ENCODE measurements at places on chromosomes 7 and 10.

GRCh38 chr10:44339218-44339617, 45.7 kb downstream of the CXCL12 start:
- no peak for DNase-seq

DNA sequence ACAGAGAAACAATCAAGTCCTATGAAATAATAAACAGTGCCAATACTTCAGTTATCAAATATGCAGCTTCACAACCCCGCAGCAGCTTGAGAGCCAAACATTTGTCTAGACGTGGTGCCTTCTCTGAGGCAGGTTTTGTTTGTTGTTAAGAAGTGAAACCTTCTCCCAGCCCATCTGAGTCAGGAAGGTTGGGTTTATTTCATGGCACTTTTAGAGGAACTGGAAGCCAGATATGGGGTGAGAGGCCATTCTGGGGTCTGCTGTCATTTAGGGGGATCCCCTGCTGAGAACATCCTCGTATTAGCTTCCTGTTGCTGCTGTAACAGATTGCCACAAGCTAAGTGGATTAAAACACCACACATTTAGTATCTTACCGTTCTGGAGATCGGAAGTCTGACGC, 113.6 kb downstream of the GRK5 start:
- no peak for DNase-seq

DNA sequence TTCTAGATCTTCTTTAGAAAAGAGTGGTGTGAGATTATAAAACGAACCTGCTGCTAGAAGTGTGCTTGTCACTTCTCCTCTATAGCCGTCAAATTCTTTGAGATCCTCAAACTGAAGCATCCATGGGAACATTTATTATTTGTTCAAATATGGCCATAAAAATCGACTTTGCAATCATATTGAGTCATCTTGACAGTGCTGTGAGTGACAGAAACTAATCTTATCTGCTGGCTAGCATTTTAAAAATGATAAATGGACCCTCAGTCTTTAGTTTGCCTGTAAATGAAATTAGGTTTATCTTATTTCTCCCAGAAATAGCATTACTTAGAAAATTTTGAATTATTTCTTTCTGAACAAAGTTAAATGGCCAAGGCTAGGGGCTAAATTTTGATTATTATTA, 290.8 kb downstream of the EXOC4 start:
- no peak for DNase-seq

DNA sequence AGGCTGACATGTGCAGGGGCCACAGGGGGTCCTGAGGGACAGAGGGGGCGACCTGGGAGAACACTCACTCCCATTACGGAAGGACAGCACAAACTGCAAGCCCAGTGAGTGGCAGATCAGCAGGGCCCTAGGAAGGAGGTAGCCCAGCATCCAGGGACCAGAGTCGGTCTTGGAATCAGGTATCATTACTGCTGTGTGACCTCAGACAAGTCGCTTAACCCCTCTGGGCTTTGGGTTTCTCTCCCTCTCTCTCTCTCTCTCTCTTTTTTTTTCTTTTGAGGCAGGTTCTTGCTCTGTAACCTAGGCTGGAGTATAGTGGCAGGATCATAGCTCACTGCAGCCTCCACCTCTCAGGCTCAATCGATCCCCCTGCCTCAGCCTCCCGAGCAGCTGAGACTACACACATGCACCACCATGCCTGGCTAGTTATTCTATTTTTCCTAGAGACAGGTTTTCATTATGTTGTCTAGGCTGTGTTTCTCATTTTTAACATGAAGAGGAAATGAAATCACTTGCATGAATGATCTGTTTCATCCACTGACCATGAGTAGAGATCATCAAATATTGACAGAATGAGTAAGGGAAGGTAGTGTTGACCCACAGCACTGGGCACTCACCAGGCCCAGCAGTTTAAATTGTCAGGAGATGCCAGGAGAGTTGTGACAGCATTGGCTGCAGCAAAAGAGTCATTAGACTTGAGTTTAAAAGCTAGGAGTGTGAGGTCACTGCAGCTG, 49.4 kb downstream of the BUB3 start:
- DNase-seq = no peak
